ENCODE measurements at places on chromosomes 16 and 17. TPM values are rescaled to one million over a fixed set of nuclear protein-coding genes. Genes with fewer than 3 reads are reported as not detected.

GRCh38 chr17:82350182-82351030 lies 8.6 kb upstream of the TEX19 start:
- H3K27ac ChIP-seq = no peak overlapping the region
- H3K4me1 ChIP-seq = peaks cover 4% of the 10 kb centered on the region
- H3K27me3 ChIP-seq = peaks cover 36% of the 10 kb centered on the region
- no peak overlapping the region for H3K4me3 ChIP-seq

- no peaks in the 10 kb centered on the region for H3K36me3 ChIP-seq
- no peaks in the 10 kb centered on the region for H3K4me1 ChIP-seq
- no peak for DNase-seq
- no peak overlapping the region for H3K27ac ChIP-seq
Measured at GRCh38 chr17:57567251-57567650, 177.8 kb downstream of the CCDC182 start.

GRCh38 chr17:56497132-56497531 lies 96.4 kb upstream of the NOG start:
- H3K27ac ChIP-seq = no peak overlapping the region
- no peak for DNase-seq
- H3K27me3 ChIP-seq = no peaks in the 10 kb centered on the region
- no peak overlapping the region for H3K4me3 ChIP-seq
- no peaks in the 10 kb centered on the region for H3K4me1 ChIP-seq

DNA sequence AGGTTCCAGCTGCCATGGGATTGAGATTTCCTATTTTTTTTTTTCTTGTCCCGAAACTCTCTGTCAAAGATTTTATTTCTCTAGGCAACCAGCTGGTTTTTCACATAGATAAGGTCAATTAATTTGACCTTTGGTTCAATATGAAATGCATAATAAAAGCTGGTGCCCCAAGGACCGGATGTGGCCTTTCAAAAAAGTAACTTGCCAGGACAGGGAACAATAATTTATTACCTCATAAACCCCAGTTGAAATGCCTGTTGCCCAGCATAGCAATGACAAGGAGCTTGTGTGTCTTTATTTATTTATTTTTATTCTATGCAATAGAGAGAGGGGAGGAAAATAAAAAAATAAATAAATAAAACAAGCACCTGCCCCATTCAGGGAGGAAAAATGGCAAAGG lies 472.7 kb downstream of the KCNJ2 start:
- DNase-seq = no peak
- H3K4me1 ChIP-seq = no peaks in the 10 kb centered on the region
- no peaks in the 10 kb centered on the region for H3K27me3 ChIP-seq
- no peaks in the 10 kb centered on the region for H3K36me3 ChIP-seq
- no peak overlapping the region for H3K4me3 ChIP-seq

GRCh38 chr16:81767987-81768592 lies 11.0 kb upstream of the PLCG2 start:
- DNase-seq = no peak
- H3K27ac ChIP-seq = no peak overlapping the region
- H3K4me3 ChIP-seq = no peak overlapping the region
- H3K27me3 ChIP-seq = peaks cover 6% of the 10 kb centered on the region

DNA sequence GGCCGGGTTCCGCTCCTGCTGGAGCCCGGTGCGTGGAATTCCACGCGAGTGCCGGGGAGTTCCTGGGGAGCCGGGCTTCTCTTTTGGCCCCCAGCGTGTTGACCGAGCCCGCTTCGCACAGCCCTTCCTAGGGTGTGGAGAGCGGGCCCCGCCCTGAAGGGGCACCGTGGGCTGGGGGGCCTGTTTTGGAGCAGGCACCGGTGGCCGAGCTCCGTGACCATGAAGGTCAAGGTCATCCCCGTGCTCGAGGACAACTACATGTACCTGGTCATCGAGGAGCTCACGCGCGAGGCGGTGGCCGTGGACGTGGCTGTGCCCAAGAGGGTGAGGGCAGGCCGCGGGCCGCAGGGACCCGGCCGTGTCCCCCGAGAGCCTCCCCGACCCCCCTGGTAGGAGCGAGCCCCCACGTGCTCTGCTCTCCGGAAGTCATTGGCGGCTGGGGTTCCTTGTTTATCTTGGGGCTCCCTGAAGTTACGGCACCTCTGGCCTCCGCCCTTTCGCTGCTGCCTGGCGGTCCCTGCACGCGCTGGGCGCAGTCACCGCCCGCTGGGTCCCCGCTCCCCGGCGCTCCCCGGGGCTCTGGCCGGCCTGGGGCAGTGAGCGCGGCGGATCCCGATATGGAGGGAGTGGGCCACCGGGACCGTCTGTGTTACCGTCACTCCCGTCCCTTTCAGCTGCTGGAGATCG lies 528 bp downstream of the HAGHL start:
- H3K4me1 ChIP-seq = peaks cover 32% of the 10 kb centered on the region
- no peak for DNase-seq
- H3K4me3 ChIP-seq = peak overlapping the region; percentile 48
- H3K27me3 ChIP-seq = peaks cover 52% of the 10 kb centered on the region
- peak overlapping the region; percentile 55 for H3K27ac ChIP-seq

GRCh38 chr17:30372755-30373154 lies 6.0 kb upstream of the CPD start:
- no peak for DNase-seq
- no peak overlapping the region for H3K27ac ChIP-seq
- no peak overlapping the region for H3K4me3 ChIP-seq
- H3K27me3 ChIP-seq = no peaks in the 10 kb centered on the region
- H3K4me1 ChIP-seq = peaks cover 10% of the 10 kb centered on the region
- no peaks in the 10 kb centered on the region for H3K36me3 ChIP-seq

The NPIPA5 gene
- total RNA-seq = 3.7 TPM

The PFAS gene
- total RNA-seq = 43.3 TPM

The FAM234A gene
- total RNA-seq = 69.4 TPM

The AMFR gene
- 102 TPM for total RNA-seq
